ENCODE measurements at places on chromosomes 4 and X.

GRCh38 chrX:39320165-39320564 is 518.9 kb downstream of the MID1IP1 start:
- no peak for DNase-seq

DNA sequence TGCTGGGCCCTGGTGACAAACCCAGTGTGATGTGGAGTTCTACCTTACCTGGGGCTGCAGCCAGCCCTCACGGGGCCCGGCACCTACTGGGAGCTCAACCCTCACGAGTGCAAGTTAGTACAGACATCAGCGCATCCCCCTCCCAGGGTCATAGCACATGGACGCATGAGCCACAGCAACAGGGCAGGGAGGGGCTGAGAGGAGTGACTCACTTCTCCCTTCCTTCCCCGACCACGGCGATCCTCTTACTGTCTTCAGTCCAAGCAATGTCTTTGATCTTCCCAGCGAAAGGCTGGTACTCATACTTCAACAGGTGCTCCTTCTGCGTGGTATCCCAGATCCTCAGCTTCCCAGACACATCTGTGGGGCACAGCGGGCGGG is 17.8 kb downstream of the WDR1 start:
- peak; percentile 82 for DNase-seq

DNA sequence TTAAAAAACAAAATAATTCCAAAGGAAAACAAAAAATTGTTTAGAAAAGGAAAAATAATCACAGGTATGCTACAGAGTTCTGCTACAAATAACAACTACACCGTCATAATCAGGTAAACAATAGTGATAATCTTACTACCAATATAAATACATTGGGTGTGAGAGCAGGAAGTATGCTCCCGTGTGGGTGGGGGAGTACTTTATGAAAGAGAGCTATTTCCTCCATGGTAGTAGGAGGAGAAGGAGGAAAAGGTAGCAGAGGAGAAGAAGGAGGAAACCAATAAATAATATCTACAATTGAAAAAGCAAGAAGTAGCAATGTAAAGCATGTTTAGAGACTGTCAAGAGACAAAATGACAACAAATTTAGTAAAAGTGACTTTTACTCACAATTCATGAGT is 35.1 kb downstream of the TEC start:
- DNase-seq = no peak

- DNase-seq = no peak
Measured at GRCh38 chrX:124827258-124827845, 481.0 kb downstream of the SH2D1A start.

- no peak for DNase-seq
Measured at GRCh38 chrX:12679522-12679921, 111.7 kb upstream of the PRPS2 start.

- DNase-seq = peak; percentile 29
Measured at GRCh38 chrX:9874483-9874882, 88.3 kb downstream of the SHROOM2 start.

GRCh38 chr4:52843351-52843750 is 18.8 kb upstream of the RASL11B start:
- DNase-seq = no peak

- no peak for DNase-seq
Measured at GRCh38 chrX:33808636-33809035, 323.5 kb downstream of the FAM47A start.

GRCh38 chr4:114458728-114459127 is 139.9 kb upstream of the UGT8 start:
- DNase-seq = no peak

- DNase-seq = no peak
Measured at GRCh38 chr4:158327525-158327924, 117.2 kb downstream of the TMEM144 start.

GRCh38 chr4:89056292-89056952 is 563 bp downstream of the FAM13A start:
- no peak for DNase-seq
